ENCODE measurements at places on chromosomes 2 and 18.

DNA sequence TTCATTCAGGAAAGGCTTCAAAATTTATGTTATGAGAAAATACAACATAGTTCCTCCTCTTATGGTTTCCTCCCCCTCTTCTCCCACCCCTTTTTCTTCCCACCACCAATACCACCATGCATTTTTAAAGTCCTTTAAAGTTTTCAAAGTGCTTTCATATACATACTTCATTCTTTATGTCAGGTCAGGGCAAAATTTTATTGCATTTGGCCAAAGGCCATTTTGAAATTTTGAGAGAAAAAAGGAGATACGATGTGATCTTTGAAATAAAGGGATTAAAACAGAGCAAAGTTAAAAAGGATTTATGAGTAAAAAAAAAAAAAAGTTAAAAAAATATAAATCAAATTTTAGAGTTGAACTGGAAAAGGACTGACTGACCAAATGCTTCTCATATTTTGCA is 792.5 kb upstream of the FANCL start:
- no peak for DNase-seq

DNA sequence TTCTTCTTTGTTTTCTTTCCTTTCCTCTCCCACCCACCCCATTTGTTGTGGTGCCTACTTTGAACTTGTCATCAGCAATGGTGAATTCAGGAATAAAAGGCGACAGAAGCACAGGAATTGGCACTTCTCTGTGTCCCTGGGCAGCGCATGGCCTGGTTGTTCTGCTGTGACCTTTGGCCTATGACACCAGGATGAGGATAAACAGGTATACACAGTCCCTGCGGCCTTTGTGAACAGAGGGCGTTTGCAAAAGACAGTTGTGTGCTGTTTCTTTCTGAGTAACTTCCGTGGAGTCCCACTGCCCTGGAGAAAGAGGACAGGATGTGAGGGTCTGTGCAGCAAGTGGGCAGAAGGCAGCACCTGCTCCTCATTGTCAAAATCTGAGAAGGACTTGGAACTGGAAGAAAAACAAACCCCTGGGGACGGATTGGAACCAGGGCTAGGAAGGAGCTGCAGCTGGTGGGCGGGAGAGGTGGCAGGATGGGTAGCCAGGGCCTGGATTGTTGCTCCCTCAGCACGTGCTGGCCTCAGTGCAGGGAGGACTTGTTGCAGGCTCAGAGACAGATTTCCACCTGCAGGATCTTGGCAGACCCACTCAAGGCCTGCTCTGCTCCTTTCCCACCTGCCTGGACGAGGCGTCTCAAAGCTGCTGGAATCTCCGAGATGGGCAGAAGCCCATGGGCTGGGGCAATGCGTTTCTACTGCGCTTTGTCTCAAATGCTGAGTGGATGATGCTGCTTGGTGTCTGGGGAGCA is 159.5 kb downstream of the ACKR3 start:
- DNase-seq, result no peak

- DNase-seq, result no peak
Observed at GRCh38 chr2:232477751-232478510, 9.7 kb downstream of the ECEL1 start.

DNA sequence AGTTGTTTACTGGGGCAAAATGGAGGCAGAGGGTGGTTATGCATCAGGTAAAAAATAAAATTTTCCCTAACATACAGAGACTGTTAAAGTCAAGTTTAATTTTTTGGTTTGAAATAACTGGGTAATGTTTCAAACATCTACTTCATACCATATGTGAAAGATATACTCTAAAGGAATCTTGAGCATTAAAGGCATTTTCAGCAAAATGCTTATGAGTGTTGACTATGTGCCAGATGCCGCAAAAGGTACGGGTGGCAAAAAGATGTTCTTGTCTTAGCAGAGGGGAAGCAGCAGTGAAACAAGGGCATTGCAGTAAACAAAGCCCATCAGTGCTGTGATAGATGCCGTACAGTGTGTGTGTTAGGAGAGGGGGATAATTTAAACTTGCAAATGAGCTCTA is 263.1 kb upstream of the ID2 start:
- no peak for DNase-seq

DNA sequence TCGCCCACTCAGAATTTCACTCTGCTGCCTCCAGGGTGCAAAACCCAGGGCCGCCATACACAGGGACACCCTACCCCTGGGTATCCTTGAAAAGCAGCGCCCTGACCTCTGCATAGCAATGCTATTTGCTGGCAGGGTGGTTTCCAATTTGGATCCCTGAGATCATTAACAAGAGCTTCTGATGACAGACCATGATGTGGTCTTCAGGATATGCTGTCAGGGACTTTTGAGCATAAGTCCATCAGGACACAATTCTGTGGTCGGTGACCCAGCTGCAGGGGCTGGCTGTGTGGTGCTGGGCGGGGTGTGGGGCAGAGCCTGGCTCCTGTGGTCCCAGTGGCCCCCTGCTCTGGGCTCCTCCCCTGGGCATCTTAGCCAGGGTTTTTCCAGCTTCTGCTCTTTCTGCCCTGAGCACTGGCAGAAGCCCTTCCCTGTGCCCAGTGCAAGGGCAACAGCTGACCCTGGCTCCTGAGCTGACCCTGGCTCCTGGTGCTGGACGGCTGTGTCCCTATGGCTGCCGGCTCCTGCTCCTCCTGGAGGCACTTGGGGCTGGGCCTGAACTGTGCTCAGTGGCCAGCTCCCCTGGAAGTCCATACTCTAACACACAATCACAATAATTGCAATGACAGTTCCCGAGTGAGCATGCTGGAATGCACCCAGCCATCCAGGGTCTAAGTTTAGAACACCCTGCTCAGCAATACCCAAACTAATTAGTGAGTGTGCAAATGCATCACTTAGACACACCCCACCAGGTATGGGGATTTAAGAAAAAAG is 271.5 kb downstream of the HDAC4 start:
- DNase-seq, result no peak

GRCh38 chr18:54094474-54094873 is 130.0 kb downstream of the MBD2 start:
- no peak for DNase-seq

GRCh38 chr2:99181624-99182000 is 628 bp downstream of the MRPL30 start:
- no peak for DNase-seq

- DNase-seq, result no peak
Observed at GRCh38 chr2:3759331-3759730, 56.0 kb downstream of the DCDC2C start.

DNA sequence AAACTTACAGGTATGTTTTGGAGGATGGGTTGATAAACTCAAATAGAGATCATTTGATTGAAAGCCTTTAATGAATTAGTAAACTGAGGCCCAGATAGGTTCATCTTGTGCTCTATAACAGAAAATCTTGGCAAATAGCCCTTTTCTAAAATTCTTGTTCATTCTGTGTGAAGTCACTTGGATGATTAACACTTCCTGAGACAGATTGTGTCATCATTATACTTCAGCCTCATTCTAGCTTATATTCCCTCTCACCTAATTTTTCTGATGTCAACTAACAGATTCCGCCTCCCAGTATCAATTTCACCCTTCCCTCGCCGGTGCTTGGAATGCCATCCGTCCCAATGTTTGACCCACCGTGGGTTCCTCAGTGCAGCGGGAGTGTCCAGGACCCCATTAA is 84.2 kb upstream of the RPE start:
- DNase-seq, result no peak

- DNase-seq, result no peak
Observed at GRCh38 chr18:6624271-6624660, 105.2 kb upstream of the ARHGAP28 start.
